ENCODE measurements at places on chromosomes 6 and 20.

- DNase-seq = no peak
Observed at GRCh38 chr6:40395066-40395697, 192.0 kb downstream of the LRFN2 start.

DNA sequence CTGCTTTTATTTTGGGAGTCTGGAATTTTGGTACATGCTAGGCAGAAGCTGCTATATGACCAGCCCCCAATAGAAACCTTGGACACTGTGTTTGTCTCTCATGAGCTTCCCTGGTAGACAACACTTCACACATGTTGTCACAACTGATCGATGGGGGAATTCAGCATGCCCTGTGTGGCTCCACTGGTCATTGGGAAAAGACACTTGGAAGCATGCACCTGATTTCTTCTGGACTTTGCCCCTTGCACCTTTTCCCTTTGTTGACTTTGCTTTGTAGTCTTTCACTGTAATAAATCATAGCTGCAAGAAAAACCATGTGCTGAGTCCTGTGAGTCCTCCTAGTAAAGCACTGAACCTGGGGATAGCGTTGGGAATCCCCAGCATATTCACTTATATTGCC lies 7.9 kb upstream of the WFDC10A start:
- no peak for DNase-seq

DNA sequence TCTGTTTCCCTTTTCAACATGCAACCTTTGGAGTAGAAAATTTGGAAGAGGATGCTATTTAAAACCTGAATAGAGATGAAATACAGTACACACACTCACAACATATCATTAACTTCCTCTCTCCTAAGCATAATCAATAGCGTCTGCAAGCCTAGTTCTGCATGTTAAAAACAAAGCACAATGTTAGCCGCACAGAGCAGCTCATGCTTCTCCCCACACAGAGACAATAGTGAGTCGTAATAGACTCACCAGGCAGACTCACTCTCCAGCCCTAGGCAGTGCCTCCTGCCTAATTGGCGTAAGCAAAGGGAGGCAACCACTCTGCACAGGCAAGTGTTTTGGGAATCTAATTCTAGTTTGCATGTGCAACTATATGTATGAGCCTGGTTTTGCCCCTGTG lies 45.8 kb upstream of the ARID1B start:
- peak; percentile 49 for DNase-seq

DNA sequence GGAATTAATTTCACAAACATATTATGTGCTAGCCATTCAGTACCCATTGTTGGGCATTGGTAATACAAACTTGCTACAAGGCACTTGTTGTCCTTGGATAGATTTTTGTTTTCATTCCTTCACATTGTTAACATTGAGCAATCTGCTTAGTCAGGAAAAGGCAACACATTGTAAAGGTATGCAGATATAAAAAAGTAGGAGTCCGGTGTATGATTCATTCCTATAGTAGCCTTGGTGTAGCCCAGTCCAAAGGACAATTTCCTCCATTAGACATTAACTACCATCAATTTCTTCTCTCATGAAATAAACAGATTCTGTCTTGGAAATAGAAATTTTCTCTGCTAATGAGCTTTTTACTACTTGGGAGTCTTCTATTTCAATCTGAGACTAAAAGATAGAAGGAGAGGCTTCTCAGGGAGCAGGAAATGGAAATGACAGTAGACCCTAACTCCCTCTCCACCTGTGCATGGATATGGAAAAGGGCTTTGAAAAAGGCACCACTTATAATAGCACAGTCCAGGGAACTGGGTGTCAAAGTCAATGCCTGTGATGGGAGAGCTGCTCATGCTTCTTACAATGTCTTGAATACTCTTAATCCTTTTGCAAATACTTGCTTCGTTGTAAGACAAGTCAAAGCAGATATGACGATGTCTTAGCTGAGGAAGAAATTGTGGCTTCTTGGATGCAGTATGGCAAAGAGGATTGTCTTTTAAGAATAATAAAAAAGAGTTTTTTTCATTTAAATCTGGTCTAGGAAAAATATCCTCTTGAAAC lies 369.4 kb upstream of the CITED2 start:
- DNase-seq = no peak

DNA sequence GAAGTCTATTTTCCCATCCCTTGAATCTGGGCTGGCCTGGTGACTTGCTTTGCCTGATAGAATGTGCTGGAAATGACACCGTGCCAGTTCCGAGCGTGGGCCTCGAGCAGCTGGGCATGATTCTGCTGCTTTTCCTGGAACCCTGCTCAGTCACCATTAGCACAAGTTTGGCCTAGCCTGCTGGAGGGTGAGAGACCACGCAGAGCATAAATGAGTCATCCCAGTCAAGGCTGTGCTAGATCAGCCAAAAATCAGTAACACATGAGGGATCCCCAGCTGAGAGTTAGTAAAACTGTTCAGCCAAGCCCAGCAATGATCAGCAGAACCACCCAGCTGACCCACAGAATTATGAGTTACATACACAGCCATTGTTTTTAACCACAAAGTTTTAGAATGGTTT lies 74.8 kb upstream of the TOP1 start:
- peak; percentile 41 for DNase-seq

DNA sequence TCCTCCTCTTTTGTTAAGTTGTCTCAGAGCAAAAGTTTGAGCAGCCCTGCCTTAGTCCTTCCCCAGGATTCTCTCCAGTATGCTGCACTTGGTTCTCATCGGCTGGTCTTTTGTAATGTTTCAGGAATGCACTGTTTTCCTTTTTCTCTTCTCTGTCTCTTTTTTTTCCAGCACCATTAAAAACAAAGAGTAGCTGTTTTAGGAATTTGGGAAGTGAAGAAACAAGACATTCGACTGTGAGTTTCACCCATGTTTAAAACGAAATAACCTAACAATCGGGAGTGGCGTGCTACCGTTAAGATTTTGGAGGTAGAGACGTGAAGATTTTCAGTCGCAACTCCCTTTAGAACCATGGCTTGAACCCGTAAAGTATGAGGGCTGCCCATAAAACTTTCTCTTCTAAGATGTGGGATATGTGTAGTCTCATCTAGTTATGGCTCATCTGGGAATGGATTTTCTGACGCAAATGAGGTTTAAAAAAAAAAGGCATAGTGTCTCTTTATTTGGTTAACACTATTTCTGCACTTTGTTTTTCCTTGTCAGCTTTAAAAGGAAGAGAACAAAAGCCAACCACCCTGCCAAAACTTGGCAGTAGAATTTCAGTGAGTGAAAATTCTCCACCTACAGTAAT lies 35.9 kb upstream of the RAB23 start:
- DNase-seq = no peak

GRCh38 chr20:48606841-48607543 lies 220.8 kb downstream of the PREX1 start:
- DNase-seq = no peak

DNA sequence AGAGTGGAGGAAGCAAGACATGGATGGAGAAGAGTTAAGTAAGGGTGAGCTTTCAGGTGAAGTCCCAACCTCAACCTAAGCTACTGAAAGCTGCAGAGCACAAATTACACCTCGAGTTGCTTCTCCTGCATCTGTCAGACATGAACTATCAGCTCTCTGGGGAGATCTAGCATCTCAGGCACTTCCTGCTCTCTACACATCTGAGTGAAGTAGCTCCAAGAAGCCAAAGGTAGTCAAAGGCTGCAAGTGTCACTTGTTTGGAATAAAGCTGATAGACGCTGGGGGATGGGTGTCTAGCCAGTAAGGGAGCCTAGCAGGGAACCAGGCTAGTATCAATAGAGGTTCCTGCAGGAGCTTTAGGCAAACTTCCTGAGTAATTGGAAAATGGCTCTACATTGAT lies 228.0 kb downstream of the PLCB1 start:
- DNase-seq = no peak

DNA sequence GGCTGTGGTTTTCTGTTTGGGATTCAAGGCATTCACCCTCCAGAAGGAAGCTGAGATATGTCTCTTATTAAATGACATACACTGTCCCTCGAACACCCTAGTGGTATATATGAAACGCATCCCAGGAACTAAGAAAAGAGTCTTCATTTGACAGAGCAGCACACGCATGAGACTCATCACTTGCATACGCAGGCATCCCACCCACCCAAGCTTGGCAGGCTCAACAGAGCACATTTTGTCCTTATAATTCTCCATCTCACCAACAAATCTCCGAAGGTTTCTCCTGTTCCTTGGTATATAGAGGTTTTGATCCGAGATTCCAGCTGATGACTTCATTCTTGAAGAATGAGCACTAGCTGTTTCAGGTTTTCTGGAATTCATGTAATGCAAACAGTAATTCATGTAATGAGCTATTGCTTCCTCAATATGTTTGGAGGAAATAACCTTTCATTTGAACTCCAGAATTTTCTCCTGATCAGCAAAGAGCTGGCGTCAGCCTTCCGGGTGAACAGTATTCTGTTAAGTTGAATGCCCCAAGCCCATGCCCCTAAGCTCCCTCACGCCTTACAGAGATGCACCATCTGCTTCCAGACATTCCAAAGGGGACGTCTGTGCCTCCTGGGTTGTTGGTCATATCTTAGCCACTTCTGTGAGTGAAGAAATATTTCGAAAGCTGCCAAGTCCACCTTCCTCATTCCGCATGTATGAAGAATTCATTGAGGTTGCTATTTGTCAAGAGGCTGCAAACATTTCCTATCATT lies 66.0 kb upstream of the CDH4 start:
- DNase-seq = peak; percentile 87

- no peak for DNase-seq
Observed at GRCh38 chr6:38080360-38080759, 260.8 kb downstream of the ZFAND3 start.

GRCh38 chr6:116145803-116146675 lies 20.1 kb upstream of the COL10A1 start:
- no peak for DNase-seq

- DNase-seq = no peak
Observed at GRCh38 chr20:4235512-4236043, 220.2 kb upstream of the RNF24 start.

DNA sequence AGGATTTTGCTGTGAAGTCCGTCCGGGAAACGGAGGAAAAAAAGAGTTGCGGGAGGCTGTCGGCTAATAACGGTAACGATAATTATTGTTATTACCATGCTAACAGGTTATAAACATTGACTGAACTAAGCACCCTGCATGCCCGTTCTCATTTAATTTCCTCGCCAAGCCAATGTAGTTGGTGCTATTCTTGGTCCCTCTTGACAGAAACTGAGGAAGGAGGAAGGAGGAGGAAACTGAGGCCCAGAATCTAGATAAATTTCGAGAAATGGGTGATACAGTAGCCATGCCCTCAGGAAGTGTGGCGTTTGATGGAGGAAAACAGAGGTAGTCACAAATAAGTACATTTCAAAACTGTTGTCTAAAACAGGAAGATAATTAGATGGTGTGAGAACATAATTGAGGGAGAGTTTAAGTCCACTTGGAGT lies 474 bp downstream of the TPX2 start:
- no peak for DNase-seq

DNA sequence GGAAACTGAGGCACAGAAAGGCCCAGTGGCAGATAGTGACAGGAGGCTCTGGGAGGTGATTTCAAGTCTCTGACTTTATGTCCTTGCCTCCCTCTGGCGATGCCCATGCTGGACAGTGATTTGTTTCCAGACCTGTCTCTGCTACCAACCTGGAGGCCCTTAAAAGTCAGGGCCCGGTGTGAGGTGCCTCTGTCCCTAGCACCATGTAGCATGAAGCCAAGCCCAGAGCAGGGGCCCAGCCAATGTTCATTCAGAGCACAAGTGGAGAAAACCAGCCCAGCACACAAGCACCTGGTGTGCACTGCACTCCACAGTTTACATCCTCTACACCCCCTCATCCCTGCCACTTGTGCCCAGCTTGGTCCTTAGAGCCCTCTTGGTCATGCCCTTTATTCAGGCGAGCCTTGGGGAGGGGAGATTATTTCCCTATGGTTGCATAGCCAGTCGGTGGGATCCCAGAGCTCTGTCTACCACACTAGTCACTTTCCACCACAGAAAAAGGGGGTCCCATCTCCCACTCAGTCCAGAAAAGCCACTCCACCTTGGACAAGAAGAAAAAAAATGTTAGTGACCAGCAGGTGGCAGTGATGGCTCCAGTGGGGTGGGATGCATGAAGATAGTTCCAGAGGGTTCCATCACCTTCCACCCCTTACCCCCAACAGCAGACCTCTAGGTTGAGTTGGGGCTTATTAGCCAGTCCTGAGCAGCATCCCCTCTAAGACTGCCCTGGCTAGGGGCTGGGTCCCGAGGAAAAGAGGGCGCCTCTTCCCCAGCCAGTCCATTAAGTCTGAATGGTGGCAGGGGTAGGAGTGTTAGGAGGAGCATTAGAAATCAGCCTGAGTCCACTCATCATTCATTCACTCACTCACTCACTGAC lies 30.9 kb downstream of the KIAA1755 start:
- no peak for DNase-seq

DNA sequence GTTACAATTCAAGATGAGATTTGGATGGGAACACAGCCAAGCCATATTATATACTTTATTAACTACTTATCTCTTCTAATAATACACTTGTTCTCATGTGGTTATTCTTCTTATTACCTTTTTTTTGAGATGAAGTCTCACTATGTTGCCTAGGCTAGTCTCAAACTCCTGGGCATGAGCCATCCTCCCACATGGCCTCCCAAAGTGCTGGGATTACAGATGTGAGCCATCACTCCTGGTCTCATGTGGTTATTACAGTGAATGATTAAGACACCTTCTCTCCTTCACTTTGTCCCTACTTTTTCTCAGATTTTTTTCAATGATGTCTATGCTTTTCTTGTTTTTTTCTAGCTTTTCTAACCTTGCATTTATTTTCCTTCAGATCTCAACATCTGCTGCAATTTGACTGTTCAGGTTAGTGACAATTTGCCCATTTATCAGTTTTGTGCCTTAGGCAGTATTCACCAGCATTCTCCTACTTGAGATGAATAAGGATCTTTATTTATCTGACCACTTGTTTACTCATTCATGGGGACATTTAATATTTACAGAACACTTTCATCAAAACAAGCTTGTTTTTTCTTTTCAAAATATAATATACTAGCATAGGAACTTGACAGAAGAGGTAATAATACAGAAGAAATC lies 105.7 kb downstream of the SLC16A10 start:
- no peak for DNase-seq

- no peak for DNase-seq
Observed at GRCh38 chr20:52801628-52802006, 170.5 kb upstream of the TSHZ2 start.

DNA sequence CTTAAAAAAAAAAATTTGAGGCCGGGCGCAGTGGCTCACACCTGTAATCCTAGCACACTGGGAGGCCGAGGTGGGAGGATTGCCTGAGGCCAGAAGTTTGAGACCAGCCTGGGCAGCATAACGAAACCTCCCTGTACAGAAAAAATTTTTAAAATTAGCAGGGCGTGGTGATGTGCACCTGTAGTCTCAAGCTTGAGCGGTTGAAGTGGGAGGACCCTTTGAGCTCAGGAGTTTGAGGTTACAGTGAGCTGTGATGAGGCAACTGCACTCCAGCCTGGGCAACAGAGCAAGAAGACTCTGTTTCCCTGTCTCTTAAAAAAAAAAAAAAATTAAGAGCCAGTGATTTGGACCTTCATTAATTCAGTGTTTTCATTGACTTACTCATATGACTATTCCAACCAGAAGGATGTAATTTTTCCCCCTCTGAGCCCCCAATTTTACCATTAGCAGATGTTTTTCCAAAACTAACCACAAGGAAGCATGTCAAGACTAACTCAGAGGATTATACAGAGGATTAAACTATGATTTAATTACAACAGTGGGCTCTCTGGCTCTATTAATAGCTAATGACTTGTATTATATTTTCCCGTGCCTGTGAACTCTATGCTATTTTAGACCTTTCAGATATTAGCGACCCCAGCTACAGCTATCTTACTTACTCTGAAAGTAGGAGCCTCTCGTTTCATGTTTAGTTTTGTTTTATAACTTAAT lies 75.1 kb downstream of the ARID1B start:
- no peak for DNase-seq
